ENCODE measurements at places on chromosomes 12 and 14.
A peak's percentile ranks its signal among the peaks of the same experiment; 100 is the strongest.

DNA sequence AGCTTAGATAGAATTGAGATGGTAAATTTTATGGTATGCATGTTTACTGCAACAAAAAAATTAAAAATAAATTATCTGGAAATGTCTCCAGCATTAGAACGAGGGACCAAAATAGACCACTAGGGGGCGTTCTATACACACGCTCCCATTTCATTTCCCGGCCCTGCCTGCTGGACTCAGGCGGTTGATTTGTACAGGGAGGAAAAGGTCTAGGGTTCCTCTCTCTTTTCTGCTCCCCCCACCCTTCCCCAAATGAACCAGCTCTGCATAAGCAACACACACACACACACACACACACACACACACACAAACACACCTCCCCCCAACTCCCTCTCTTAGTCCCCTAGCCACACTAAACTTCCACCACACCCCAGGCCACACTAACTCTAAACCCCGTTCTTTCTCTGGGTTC lies 7.8 kb upstream of the DTX1 start:
- peak; percentile 38 for DNase-seq

GRCh38 chr14:103057028-103057371 lies 349 bp downstream of the CDC42BPB start:
- no peak for DNase-seq

- no peak for DNase-seq
Observed at GRCh38 chr12:25100194-25101091, 94.5 kb downstream of the DNAI7 start.

GRCh38 chr12:108390495-108391203 lies 51.5 kb upstream of the CMKLR1 start:
- DNase-seq = no peak

GRCh38 chr12:43914923-43915468 lies 79.1 kb downstream of the TMEM117 start:
- DNase-seq = no peak

- no peak for DNase-seq
Observed at GRCh38 chr14:55047301-55048053, 4.0 kb upstream of the MAPK1IP1L start.

- DNase-seq = no peak
Observed at GRCh38 chr14:33811721-33812120, 139.2 kb downstream of the EGLN3 start.

GRCh38 chr14:88030079-88030478 lies 25.1 kb downstream of the GPR65 start:
- no peak for DNase-seq

- no peak for DNase-seq
Observed at GRCh38 chr14:22438742-22439141, 150.3 kb downstream of the DAD1 start.

DNA sequence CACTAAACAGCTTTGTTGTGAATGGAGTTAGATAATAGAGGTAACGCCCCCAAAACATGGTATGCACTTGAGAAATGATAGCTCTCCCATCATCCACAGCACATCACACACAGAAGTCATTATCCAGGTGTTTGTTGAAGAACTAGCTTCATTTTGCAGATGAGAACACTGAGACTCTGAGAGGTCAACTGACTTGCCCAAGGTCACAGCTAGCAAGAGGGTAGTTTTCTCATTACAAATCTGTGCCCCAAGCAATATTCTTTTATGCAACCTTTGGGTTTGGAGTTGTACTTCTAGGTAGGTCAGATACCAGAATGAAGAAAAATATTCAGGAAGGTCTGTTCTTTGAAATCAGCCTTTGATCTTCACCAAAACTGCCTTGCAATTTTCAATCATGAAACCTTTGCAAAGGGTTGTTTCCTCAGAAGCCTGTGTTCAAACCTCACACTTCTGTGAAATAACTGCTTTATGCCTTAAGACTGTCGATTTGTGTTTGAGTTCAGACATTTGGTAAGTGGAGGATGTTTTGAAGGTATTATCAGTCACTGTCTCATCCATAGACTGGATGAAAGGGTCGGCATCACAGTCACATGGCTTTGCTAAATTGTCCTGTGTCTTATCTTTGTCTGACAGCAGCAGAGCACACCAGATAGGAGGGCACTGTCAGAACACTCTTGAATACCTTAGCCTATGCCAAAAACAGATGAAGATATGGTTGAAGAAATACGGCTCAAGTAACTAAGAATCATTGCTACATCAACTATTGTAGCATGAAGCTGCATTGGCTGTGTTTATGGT lies 233.2 kb upstream of the BTG1 start:
- peak; percentile 34 for DNase-seq

DNA sequence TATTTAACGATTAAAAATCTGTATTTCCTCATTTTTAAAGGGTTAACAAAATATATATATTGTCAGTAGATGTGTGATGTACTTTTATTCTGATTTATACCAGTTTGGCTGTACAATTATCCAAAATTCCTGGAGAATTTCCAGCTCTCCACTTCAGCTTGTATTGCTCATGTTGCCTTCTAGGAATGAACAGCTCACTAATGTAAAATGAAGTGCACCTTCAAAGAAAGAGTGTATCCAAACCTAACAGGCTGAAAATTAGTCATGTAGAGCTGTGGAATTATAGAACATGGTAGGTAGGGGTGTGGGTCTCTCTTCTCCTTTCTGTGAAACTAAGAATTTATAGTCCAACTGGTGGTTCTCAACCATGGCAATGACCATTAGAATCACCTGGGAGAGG lies 362.0 kb downstream of the ETNK1 start:
- no peak for DNase-seq

- no peak for DNase-seq
Observed at GRCh38 chr14:23633160-23633701, 2.9 kb upstream of the DHRS2 start.

DNA sequence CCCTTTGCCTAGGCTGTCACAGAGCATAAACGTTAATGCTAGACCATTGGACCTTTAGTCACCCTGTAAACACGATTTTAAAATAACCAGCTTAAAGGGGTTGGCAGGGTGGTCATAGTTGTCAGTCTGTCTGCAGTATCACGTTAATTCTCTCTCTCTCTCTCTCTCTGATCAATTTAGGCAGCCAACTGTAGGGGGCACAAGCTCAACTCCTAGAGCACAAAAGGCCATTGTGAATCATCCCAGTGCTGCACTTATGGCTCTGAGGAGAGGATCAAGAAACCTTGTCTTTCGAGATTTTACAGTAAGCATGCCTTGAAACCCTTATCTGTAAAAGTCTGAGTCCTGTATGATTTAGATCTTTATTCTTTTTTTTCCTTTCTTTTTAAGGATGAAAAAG lies 97.1 kb downstream of the SCAF11 start:
- DNase-seq = no peak

DNA sequence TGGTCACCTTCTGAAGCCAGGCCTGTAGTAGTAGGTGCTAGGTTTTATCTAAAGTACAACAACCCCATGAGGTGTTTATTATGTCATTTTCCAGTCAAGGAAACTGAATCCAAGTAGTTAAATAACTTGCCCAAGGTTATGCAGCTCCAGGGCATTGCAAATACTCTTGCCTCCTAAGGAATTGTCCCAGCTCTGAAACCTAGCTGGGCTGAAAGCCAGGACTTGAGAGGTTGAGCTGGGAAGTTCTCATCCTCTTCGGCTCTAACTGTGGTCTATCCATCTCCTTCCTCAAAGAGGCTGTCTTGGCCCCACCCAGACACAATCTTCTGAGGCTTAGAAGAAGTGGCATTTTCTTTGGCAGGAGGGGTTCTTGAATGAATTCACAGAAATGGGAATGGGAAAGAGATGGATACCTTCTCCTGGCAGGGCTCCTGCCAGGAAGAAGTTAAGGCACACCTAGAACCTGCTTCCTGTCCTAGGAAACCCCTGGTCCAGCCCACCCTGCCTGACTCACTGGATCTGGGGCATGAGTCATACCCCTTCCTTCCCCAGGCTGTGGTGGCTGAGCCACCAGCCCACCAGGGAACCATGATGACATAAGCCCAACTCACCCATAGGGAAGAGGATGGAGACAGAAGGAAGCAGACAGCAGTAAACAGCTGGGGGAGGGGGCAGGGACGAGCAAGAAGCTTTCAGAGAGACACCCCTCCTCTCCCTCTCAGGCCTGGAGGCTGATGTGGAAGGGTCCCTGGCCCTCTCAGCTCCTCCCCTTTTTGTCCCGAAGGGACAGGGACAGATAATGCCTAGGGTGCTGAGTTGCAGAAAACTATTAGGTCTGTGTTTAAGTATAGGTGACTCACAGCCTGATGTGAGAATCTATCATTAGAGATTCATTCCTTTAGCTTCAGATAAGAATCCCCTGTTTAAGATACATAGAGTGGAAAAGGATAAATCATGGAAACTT lies 2.1 kb upstream of the PLEK2 start:
- DNase-seq = no peak

DNA sequence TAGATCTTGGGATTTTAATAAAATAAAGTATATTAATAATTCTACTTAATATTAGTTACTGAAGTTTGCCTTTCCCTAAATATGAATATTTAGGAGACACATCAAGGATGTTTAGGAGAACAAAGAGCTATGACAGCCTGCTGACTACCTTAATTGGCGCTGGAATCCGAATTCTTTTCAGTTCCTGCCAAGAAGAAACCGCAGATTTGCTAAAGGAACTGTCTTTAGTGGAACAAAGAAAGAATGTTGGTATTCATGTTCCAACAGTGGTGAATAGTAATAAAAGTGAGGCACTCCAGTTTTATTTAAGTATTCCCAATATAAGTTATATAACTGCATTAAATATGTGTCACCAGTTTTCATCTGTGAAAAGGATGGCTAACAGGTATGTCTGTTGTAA lies 54.5 kb downstream of the MIS18BP1 start:
- no peak for DNase-seq

DNA sequence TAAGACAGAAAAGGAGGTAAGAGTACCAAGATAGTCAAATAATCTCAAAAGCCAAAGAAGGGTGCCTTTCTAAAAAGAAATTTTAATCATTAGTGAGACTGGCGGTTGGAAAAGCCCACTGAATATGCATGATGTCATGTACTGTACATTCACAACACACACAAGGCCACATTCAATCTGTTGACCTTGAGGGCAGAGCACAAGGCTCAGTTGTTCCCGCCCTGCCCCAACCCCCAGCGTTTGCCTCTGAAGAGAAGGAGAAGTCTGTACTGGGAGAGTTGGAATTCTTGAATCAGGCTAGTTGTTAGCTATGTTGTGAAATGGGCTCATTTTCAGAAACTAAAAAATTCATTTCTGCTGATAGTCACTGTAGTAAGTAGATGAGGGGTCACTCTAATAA lies 50.2 kb upstream of the NID2 start:
- DNase-seq = no peak

- no peak for DNase-seq
Observed at GRCh38 chr12:22481547-22482104, 62.7 kb downstream of the C2CD5 start.

- no peak for DNase-seq
Observed at GRCh38 chr12:111154147-111154834, 214.6 kb downstream of the PHETA1 start.

DNA sequence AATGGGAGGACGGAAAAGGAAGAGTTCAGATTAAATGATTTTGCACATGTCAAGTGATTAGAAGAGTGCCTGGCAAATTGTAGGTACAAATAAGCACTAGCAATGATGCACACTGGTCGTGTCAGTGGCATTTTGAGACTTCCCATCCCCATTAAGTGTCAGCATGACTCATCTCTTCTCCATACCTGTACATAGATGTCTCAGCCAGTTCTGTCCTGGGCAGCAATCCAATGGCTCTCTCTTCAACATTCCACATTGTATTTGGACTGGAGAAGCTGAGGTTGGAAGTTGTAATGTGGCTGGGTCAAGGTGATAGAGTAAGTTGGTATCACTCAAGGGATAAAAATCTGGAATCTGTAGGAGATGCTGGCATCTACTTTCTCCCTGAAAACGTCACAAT lies 742.7 kb downstream of the VRK1 start:
- DNase-seq = no peak

- no peak for DNase-seq
Observed at GRCh38 chr14:31582836-31583452, 21.7 kb downstream of the NUBPL start.

GRCh38 chr14:69666690-69667211 lies 55.4 kb downstream of the SUSD6 start:
- DNase-seq = no peak

- no peak for DNase-seq
Observed at GRCh38 chr12:132061197-132061596, 82.9 kb downstream of the DDX51 start.

- DNase-seq = no peak
Observed at GRCh38 chr14:81453166-81453766, 53.1 kb upstream of the STON2 start.

DNA sequence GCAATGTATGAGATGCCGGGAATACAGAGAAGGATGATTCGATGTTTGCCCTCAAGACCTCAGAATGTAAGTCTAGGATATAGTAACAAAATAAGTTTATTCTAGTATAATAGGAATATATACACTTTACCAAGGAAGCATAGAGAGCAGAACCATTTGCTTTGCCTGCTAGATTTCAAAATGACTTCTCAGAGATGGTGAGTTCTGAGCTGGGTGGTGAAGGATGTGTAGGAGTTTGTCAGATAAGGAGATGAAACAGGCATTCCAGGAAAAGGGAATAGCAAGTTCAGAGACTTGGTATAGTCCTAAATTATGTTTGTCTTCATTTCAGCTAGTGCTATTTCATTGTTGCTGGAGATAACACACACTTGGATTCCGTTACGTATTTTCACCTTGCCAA lies 655.9 kb downstream of the DIO2 start:
- DNase-seq = no peak

GRCh38 chr12:111573476-111573875 lies 25.6 kb downstream of the ATXN2 start:
- no peak for DNase-seq

- DNase-seq = no peak
Observed at GRCh38 chr12:13405961-13406703, 209.6 kb downstream of the EMP1 start.

GRCh38 chr14:71142375-71143038 lies 235.2 kb downstream of the PCNX1 start:
- DNase-seq = peak; percentile 12

- DNase-seq = peak; percentile 86
Observed at GRCh38 chr12:104986022-104986941, at the start of gene NOPCHAP1. TSS of gene NOPCHAP1 (plus strand) at chr12:104986316. CDS start at chr12:104986353, 37 bp downstream.

DNA sequence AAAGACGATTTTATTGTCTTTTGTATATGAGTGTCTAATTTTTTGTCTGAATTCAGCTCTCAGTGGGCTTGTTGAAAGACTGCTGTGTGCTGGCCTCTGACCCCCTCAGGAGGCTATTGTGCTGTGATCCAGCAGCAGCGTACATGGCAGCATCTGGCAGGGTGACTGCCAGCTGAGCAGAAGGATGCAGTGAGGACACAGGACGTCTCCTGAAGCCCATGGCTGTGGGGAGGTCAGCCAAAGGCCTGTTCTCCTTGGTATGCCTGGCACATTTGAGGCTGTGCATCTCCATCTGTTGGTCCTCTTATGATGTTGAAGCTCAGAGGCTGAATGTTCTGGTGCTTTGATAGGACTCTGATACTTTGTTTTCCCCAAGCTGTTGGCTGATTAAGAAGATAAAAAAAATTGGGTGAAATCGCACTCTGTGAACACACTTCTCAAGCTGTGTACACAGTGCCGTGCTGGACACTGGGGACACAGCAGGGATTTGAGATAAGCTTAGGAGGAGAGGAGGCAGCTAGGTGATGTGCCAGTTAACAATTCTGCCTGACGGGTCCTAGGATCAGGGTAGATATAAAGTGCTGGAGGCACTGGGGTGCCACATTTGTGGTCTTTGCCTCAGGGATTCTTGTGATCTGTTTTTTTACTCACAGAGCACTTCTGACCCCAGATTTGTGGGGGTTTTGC lies 37.5 kb downstream of the EID3 start:
- DNase-seq = no peak

Data from CD8-positive, alpha-beta T cell (primary cell).